ENCODE measurements at places on chromosomes 3 and 15. TPM values are rescaled to one million over a fixed set of nuclear protein-coding genes. Genes with fewer than 3 reads are reported as not detected.
A peak's percentile ranks its signal among the peaks of the same experiment; 100 is the strongest.

DNA sequence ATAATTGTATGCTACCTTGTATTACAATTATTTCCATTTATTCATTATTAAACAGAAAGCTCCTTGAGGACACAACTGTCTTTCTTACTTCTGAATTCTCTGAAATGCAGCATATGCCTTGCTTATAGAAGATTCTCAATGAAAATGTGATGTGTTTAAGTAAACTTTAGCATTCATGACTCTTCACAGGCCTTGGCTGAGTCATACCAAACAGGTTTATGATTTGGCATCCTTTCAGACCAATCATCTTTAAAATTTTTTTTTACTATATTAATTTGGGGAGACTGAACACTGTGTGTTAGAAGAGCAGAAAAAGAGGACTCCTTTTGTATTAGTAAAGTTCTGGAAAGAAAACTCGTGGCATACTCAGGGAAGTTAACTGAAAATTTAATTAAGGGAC, 6.4 kb upstream of the GALK2 start:
- no peaks in the 10 kb centered on the region for H3K36me3 ChIP-seq
- H3K4me3 ChIP-seq = no peak overlapping the region
- no peak for DNase-seq
- no peaks in the 10 kb centered on the region for H3K4me1 ChIP-seq

GRCh38 chr15:46872286-46872980, 844.9 kb upstream of the SEMA6D start:
- DNase-seq = no peak
- no peaks in the 10 kb centered on the region for H3K36me3 ChIP-seq
- no peak overlapping the region for H3K4me3 ChIP-seq

GRCh38 chr3:102124282-102124681, 275.0 kb downstream of the NFKBIZ start:
- no peaks in the 10 kb centered on the region for H3K4me1 ChIP-seq
- no peak overlapping the region for H3K4me3 ChIP-seq
- peaks cover 9% of the 10 kb centered on the region for H3K36me3 ChIP-seq
- H3K27ac ChIP-seq = no peak overlapping the region

- H3K4me1 ChIP-seq = peaks cover 13% of the 10 kb centered on the region
- no peak for DNase-seq
- H3K27ac ChIP-seq = no peak overlapping the region
- H3K4me3 ChIP-seq = no peak overlapping the region
- no peaks in the 10 kb centered on the region for H3K27me3 ChIP-seq
- no peaks in the 10 kb centered on the region for H3K36me3 ChIP-seq
Observed at GRCh38 chr3:75049533-75049932, 435.1 kb upstream of the CNTN3 start.

GRCh38 chr3:136919799-136920580, 37.8 kb upstream of the IL20RB start:
- no peak overlapping the region for H3K4me3 ChIP-seq
- H3K27ac ChIP-seq = no peak overlapping the region
- H3K27me3 ChIP-seq = no peaks in the 10 kb centered on the region

GRCh38 chr15:48395521-48396011, 64.3 kb downstream of the DUT start:
- DNase-seq = no peak
- H3K36me3 ChIP-seq = no peaks in the 10 kb centered on the region
- H3K4me1 ChIP-seq = 0 out of 2 replicates have a peak, but pooled peaks cover 3% of the 10 kb centered on the region
- no peaks in the 10 kb centered on the region for H3K27me3 ChIP-seq

DNA sequence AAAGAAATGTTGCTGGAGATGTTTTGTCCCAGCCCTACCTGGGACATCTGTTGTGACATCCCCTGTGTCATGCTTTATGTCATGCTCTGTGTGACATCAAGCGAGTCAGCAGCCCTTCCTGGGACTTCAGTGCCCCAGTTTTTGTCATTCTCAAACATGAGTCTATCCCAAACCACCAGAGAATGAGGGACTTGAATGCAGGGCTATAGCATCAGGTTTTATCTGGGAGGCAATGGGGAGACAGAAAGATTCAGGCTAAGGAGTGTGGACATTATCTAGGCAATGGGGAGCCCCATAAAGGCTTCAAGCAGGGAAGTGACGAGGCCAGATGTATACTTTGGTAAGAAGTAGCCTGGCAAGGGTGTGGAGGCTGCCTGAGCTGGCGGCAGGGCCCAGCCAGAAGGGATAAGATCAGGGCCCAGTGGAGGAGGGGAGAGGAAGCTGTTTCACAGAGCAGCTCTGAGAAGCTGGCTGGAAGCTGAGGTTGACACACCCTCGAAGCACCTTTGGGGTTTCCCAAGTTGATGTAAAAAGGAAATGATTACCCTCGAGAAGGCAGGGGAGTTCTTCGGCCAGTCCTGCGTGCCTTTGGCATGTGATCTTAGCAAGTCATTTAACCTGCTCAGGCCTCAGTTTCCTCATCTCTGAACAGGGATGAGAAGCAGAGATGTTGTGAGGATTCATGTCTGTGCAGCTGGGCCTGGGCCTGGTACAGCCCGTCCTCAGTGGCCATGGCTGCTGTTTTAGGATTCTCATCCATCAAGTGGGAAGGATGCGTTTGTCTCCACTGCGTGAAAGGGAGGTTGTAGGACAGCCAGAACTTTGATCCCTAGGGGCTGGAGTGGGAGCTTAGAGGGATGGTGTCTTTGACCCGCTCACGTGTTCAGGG, 34.3 kb downstream of the IRAK2 start:
- no peaks in the 10 kb centered on the region for H3K36me3 ChIP-seq
- no peaks in the 10 kb centered on the region for H3K4me1 ChIP-seq
- no peak overlapping the region for H3K4me3 ChIP-seq
- no peak for DNase-seq
- H3K27ac ChIP-seq = peak overlapping the region; percentile 19

Gene COL8A1
- total RNA-seq = 0.87 TPM

DNA sequence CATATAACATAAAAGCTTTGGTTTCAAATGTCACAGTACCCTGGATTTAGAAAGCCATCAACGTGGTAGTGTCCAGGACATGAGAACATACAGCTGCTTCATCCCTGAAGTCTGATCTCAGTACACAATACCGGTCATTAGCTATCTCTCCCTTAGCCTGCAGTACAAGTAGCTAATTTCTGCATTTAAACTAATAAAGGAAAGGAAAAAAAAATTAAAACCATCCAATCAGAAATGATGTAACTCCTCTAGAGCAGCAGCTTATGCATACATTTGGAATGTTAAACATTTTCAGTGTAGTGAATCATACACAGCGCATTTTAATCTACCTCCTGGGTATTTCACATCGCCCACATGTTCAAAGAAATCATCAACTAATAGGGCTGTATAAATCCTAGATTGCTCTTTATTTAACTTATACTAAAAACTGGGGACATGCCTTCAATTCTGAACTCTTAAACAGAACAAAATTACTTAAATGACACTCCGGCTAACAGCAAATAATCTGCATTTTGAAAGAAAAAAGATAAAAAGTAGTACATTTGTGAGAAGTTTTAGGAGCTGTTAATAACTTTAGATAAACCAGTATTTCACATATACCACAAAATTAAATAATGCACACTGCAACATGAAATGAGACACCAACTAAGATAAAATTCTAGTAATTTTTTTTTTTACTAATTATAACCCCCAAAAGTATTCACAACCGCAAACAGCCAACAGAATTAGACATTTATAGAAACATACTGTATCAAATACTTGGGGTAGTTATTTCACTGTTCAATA, 3.7 kb downstream of the IGF2BP2 start:
- H3K4me3 ChIP-seq = peak overlapping the region; percentile 57
- H3K27ac ChIP-seq = peak overlapping the region; percentile 90
- DNase-seq = no peak
- peaks cover 56% of the 10 kb centered on the region for H3K4me1 ChIP-seq
- H3K27me3 ChIP-seq = no peaks in the 10 kb centered on the region
- no peaks in the 10 kb centered on the region for H3K36me3 ChIP-seq

Gene HMG20A
- total RNA-seq = 65.1 TPM

DNA sequence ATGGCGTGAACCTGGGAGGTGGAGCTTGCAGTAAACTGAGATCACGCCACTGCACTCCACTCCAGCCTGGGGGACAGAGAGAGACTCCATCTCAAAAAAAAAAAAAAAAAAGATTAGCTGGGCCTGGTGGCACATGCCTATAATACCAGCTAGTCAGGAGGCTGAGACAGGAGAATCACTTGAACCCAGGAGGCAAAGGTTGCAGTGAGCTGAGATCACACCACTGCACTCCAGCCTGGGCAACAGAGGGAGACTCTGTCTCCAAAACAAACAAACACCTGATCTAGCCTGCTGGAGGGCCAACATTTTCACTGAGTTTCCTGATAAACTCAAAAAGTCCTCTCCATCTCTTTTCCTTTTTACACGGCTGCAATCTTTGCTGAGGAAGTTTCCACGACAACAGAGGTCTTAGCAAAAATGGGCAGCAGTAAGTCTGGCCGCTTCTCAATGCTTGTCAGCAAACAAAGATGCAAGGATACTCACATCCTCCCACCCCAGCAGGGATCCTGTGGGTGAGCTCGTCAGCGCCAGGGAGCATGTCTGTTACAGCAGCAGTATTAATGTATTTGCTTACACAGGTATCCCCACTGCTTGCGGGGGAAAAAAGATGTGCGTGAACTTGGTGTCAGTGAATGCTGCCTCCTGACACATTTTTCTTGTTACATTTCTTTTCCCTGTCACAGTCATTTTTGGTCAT, 21.0 kb upstream of the CCDC174 start:
- no peak overlapping the region for H3K27ac ChIP-seq
- H3K4me3 ChIP-seq = no peak overlapping the region

Gene CCDC80
- 5.2 TPM for total RNA-seq

Gene LDHAL6B
- not detected for total RNA-seq

All from WTC11 (cell line).